ENCODE measurements at places on chromosomes 16 and 17.

GRCh38 chr17:15169676-15170075, 95.5 kb downstream of the PMP22 start:
- peak; percentile 96 for DNase-seq

DNA sequence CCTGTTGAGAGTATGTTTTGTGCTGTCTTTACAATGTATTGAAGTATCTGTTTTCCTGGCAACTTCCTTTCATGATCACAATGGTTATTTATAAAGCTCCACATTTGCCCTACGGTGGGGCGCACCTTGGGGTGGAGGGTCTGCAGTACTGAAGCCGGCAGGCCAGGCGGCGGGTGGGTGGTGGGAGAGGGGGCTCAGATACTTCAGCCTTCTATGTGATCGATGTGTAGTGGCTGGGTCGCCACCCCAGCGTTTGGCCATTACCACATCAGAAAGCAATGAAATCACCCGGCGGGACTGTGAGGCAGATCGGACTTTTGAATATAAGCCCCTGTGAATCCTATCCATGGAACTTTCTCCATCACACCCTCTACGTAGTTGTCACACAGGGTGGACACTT, 196.6 kb downstream of the FOXL1 start:
- DNase-seq, result no peak

GRCh38 chr16:67451704-67452435, 20.9 kb downstream of the HSD11B2 start:
- no peak for DNase-seq

GRCh38 chr16:1909561-1910231, 8.5 kb downstream of the HS3ST6 start:
- no peak for DNase-seq

- no peak for DNase-seq
Measured at GRCh38 chr17:8149419-8150193, 2.6 kb downstream of the PER1 start.

DNA sequence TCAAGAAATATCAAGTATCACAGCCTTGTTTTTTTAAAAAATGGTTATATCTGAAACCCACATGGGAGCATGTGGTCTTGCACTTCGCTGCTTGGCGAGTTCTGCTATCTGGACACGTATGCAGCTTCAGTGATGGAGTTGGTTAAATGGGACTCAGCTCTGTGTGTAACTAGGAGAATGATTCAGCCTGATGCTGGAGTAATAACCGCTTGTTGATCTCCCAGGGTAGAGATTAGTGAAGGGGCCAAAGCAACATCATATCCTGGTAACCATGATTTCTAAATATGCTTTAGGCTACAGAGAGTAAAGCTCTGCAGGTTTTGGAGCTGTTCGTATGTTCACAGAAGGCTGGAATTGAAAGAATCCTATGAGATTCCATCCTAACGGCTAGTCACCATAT, 63.2 kb downstream of the IQCK start:
- DNase-seq, result no peak

DNA sequence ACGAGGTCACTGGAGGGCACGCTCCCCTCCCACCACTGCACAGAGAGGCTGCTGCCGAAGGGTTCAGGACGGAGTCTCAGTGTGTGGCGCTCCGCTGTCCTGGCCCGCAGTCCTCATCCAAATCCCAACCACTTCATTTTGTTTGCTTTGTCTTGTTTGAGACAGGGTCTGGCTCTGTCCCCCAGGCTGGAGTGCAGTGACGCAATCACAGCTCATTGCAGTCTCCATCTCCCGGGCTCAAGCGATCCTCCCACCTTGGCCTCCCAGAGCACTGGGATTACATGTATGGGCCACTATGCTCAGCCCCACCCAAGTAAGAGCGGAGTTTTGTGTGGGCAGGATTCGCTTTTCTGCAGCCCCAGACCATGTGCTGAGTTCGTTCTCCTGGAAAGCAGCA, 12.7 kb downstream of the UNKL start:
- DNase-seq, result no peak

DNA sequence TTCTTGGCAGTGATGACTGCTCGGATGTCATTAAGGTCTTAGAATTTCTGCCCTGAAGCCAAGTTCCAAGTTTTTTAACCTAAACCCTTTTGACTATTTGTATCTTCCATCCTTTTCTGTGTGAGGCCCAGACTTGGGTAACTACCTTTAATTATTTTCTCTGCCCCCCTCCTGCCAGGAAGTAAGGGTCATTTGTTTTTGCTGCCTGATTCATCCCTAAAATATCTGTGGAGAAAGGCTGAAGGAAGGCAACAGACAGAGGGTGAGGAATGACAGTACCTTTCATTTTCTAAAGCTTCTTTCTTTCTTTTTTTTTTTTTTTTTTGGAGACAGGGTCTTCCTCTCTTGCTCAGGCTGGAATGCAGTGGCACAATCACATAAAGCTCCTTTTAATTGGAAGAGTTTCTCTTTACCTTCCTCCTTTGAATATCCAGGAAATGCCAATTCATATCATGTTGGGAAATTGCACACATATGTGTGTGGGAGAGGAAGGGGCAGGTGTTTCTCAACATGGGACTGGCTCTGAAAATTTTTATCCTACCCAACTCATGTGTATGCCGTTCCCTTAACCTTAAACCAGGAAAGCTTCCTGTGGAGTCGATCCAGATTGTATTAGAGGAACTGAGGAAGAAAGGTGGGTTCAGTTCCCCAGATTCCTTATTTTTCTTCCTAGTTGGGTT, 957 bp downstream of the VPS25 start:
- DNase-seq, result no peak

GRCh38 chr16:82152196-82152595, 17.8 kb downstream of the MPHOSPH6 start:
- DNase-seq, result no peak

GRCh38 chr17:82262344-82262743, 11.2 kb downstream of the CSNK1D start:
- no peak for DNase-seq

DNA sequence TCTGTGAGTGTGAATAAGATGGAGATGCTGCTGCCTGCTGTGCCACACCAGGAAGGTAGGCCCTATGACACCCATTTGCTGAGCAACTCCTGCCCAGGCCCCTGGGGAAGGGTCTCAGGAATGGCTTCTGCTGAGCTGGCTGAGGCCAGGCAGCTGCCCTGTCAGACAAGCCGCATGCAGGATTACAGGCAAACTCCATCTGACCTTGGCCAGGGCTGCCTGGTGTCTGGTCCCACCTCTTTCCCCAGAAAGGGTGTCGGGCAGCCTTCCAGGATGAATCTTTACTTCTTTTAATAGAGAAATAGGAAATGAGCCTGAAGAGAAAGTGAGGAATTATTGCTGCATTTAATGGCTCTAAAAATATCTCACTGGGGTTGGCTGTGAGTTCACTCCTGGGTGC, 182.5 kb downstream of the IRX5 start:
- no peak for DNase-seq

DNA sequence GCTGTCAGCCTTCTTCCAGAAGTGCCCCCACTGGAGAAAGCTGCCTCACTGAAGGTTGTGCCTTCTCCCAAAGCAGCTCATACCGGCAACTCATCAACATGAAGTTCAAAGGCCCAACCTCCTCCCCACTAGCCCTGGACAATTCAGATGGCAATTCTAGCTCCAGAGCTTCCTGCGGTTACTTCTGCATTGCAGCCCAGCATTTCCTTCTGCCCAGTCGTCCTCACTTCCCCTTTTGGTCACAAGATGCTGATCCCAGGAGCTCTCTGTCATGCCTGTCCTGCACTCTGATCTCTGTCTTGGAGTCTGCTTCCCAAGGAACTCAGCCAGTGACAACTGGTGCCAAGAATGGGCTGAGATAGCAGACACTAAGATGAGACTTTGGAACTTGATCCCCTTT, 178.2 kb upstream of the SOX9 start:
- DNase-seq, result no peak

All from SJSA1 (cell line).